ENCODE measurements at places on chromosomes 5 and 9.

DNA sequence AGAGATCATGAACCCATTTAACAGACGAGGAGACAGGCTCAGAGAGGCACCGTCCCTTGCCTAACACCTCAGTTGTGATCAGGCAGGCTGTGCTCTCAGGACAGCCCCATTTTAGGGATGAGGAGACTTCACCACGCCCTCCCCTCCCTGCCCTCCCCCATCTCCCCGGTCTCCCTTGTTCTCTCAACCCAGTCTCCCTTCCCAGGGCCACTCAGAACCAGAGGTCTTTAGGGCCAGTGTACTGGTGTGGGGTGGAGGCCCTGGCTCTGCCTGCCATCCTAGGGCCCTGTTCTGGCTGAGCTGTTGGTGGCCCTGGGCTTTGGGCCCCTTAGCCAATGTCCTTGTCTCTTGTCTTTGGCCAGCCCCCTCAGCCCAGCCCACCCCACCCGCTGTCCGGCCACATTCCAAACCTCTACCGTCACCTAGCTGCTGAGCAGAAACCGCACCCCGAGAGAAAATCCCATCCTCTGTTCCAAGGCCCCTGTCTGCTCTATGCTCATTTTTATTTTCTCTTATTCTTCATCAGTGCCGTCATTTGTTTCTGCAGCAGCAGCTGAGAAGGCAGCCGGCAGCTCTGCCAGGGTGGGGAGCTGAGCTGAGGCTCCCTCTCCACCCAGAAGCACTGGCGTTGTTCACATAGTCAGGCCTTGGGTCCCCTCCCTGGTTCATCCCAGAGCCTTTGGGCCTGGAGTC is 33.9 kb downstream of the OLFML2A start:
- no peak for DNase-seq

GRCh38 chr5:7983433-7983832 is 114.5 kb downstream of the MTRR start:
- no peak for DNase-seq

DNA sequence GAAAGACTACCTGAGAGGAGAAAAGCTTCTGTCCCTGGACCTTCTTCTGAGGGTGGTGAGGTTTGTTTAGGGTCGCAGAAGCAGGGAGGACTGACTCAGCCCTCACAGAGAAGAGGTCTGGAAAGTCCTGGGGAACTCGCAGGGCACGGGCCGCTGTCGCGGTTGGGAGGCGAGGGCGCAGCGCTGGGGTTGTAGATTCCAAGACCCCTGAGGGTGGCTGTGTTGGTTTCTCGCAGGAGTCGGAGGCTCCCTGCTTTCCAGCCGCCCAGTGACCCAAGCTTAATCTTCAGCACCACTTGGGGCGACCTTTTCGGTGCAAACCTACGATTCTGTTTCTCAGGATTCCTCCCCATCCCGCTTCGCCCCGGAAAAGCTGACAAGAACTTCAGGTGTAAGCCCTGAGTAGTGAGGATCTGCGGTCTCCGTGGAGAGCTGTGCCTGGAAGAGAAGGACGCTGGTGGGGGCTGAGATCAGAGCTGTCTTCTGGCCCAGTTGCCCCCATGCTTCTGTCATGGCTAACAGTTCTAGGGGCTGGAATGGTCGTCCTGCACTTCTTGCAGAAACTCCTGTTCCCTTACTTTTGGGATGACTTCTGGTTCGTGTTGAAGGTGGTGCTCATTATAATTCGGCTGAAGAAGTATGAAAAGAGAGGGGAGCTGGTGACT is 482 bp downstream of the SLC27A6 start:
- no peak for DNase-seq

- peak; percentile 67 for DNase-seq
Observed at GRCh38 chr9:69174616-69175463, 763 bp downstream of the TJP2 start.

GRCh38 chr9:74120061-74120460 is 377.1 kb upstream of the RORB start:
- no peak for DNase-seq

- DNase-seq = no peak
Observed at GRCh38 chr5:174109698-174110260, 64.3 kb downstream of the NSG2 start.

GRCh38 chr5:55218967-55219366 is 8.1 kb downstream of the MCIDAS start:
- DNase-seq = no peak

DNA sequence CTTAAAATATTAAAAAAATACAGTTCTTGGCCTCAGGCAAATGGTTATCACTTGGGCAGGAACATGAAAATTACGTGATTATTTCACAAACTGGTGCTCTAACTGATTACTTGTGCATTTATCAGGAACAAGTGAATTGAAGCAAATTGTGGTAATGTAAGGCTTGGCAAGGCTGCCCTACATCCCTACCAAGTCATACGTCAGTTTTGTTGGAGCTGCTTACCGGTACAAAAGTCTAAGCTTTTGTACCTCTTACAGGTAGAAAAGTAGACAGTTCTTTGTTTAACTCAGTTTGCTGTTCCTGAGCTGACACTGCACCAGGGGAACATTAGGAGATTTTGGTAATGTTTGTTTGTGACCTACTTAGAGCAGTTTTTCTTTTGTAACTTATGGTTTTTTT is 2.2 kb downstream of the G3BP1 start:
- no peak for DNase-seq

GRCh38 chr5:136200761-136201160 is 7.8 kb upstream of the SMIM32 start:
- DNase-seq = no peak

DNA sequence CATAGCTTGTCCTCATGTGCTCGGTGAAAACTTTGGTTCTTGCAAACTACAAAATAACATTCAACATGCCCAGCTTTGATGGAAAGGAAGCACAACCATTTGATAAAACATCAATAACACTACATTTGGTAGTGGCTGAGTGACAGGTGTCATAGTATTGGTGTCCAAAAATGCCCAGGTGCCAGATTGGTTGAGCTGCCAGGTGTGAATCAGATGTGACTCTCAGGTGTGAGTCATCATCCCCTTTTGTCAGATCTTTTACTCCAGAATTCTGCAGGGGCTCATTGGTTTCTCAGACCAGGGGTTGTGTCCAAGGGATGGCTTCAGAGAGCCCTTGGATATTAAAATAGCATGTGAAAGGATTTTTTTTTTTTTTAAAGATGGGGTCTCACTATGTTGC is 22.5 kb upstream of the POMT1 start:
- DNase-seq = no peak

DNA sequence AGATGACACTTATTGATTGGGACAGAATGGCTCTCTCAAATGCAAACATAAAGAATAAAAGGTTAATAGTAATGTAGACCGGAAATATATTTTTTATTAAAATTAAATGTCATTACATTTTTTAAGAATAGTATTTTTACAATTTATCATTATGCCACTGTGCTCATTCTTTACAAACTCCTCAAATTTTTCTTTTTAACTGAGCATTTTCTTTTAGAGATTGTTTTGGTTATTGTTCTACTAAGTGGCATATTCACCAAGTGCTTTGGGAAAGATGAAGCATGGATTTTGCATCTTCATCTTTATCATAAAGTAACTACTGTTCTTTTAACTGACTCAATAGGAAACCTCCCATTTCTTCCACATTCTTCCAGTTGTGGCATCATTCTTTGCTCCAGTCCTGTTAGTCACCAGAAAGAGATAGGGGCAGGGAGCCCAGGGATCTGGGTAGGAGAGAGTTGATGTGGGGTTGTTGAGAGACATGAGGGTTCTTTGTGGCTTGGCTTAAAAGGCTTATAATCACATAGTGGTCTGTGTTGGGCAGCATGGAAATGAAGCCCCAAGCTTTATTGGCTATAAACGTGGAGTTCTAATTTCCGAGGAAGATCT is 69.8 kb downstream of the SYK start:
- no peak for DNase-seq

- no peak for DNase-seq
Observed at GRCh38 chr9:127938298-127938690, 640 bp upstream of the DPM2 start.

DNA sequence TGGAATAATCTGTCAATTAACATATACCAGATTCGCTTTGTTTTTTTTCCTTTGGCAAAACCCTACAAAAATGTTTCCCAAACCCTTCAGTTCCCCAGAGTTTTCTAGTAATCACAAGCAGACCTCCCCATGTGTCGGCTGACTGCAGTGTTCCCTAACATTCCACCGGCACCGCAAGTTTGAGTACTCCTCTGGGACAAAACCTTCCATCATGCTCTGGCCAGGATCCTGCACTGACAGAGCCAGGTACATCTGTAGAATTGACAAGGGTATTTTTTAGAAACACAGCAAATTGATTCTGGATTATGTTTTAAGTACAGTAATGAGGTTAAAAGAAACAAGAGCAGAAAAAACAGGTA is 174.7 kb downstream of the GAS1 start:
- no peak for DNase-seq

GRCh38 chr5:135553688-135554462 is 18.1 kb upstream of the NEUROG1 start:
- no peak for DNase-seq

DNA sequence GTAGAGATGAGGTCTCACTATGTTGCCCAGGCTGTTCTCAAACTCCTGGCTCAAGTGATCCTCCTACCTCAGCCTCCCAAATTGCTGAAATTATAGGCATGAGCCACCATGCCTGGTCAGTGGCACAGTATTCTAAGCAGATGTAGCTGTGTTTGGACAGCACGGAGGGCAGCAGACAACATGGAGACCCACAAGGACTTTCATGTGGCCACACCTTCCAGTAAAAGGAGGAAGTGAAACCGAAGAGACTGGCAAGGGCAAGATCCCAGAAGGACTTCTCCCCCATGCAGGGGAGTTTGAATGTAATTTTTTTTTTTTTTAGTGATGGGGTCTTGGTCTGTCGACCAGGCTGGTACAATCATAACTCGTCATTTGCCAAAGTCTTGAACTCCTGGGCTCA is 172.2 kb downstream of the TRPM3 start:
- no peak for DNase-seq

- DNase-seq = no peak
Observed at GRCh38 chr5:17360879-17361278, 137.2 kb upstream of the TAF11L2 start.
